NCI-H1048 (cell line): ENCODE measurements at places on chromosomes 12 and 14.

DNA sequence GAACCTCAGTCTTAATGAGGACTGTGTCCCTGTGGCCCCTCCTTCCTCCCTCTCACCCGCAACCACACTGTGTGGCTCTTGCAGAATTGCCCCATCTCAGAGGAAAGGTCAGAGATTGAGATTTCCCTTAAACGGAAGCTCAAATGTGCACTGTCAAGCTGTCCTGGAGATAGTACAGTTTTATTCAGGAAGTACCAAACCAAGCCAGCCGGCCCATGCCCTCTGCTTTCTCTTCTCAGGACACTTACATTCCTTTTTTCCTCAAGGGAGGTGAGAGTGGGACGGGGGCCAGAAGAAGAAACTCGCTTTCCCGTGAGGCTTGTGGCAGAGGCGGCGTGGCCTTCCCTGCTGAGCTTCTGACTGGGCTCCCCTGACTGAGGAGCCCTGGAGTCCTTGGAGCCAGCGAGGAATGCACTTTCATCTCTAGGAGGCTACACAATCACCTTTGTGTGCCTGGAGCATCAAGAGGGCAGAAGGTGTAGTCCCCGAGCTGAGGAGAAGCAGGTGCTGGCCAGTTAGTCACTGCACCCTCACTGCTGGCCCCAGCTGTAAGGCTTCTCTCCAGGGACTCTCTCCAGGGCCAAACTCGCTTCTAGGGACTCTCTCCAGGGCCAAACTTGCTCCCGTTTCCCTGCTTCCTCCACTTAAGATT lies 24.1 kb upstream of the ATP2A2 start:
- no peak for DNase-seq

DNA sequence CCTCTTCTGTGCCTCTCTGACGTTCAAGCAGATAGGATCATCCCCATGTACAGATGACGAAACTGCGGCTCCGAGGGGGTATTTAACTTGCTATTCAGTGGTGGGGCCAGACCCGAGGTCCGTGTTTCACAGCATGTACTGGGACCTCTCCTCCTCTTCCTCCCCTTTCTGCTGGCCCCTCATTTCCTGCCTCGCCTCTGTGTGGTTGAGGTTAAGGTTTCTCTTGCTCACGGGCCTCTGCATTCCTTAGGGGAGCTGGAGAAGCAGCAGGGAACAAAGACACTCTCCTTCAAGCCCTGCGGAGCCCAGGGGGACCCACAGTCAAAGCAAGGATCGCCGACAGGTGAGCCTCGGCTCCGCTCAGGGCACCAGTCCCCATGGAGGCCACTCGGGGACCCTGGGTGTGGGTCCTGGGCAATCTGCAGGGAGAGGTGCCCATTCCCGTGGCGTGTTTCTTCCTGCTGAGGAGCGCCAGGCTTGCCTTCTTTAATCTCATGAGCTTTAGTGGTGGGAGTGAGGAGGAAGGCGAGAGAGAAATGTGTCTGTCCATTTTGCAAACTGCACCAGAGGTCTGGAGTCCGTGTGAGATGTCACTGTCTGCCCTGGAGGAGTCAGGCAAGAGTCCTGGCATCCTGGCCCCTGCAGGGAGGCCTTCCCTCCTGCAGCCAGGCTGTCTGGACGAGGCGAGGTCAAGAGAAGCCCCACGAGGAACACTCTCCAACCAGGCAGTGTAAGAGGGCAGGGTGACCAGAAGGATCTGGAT lies 45.0 kb downstream of the SLC6A12 start:
- DNase-seq = no peak

DNA sequence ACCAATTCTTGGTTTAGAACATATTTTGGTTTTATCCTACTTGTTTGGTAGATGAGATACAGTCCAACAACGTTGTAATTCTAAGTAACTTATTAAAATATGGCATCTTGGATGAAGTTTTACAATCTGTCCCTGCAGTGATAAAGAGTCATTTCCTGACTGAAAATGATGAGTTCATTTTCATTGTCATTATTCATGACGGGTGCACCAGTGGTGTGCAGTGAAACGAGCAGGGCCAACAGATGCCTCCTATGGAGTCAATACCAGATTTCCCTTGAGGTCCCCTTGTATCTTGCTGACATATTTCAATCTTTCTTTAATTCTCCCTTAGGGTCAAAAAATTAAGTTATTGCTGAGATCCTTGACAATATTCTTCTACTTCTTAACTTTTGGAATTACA lies 438.5 kb downstream of the LRIG3 start:
- DNase-seq = no peak

DNA sequence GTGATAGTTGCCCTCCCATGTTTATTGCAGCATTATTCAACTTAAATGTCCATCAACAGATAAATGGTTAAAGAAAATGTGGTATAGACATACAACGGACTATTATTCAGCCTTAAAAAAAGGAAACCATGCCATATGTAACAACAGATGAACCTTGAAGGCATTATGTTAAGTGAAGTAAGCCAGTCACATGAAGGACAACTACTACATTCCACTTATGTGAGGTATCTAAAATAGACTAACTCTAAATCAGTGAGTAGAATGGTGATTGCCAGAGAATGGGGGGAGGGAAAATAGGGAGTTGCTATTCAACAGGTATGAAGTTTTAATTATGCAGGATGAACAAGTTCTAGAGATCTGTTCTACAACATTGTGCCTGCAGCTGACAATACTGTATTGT lies 10.1 kb downstream of the PCNX4 start:
- DNase-seq = no peak

DNA sequence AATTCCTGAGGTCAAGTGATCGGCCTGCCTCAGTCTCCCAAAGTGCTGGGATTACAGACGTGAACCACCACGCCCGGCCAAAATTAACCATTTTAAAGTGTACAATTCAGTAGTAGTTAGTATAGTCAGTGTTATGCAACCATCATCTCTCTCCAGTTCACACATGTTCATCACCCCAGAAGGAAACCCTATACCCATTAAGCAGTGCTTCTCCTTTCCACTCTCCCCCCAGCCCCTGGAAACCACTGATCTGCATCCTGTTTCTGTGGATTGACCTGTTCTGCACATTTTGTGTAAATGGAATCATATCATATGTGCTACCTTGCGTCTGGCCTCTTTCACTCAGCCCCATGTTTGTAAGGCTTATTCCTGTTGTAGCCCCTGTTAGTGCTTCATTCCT lies 52.2 kb downstream of the PHETA1 start:
- no peak for DNase-seq

GRCh38 chr14:53010193-53011040 lies 59.6 kb upstream of the FERMT2 start:
- DNase-seq = no peak

GRCh38 chr12:53160000-53160399 lies 20.5 kb upstream of the ZNF740 start:
- DNase-seq = no peak

DNA sequence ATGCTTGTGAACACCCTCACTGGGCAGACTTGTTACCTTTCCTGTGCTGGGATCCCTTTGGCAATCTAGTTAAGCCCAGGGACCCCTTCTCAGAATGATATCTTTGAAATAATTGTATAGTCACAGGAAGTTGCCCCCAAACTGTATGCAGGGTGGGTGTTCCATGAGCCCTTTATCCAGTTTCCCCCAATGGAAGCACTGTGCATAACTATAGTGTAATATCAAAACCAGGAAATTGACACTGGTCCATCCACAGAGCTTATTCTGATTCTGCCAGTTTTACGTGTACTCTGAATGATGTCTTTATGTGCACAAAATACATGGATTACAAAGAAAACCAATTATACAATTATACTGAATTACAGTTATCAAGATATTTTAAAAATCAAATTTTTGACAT lies 24.2 kb downstream of the NGB start:
- no peak for DNase-seq

DNA sequence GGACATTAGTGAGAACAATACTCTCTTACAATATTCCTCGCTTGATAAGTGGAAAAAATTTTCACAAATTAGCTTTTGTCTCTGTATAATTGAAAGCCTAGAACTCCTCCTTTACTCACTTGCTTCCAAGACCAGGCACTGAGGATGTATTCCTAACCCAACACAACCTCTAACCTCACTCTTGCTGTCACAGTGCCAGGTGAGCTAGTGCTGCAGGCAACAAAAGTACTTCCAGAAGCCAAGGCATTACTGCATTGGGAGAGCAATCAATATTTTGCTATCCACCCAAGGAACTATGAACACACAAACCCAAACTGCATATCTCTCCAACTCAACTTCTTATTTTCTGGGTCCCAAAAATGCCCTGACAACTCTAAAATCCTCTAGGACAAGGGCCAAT lies 1081.0 kb downstream of the VRK1 start:
- no peak for DNase-seq

GRCh38 chr14:59358784-59359183 lies 106.4 kb downstream of the GPR135 start:
- DNase-seq = no peak

- no peak for DNase-seq
Measured at GRCh38 chr12:80100591-80100990, 1.3 kb downstream of the OTOGL start.

DNA sequence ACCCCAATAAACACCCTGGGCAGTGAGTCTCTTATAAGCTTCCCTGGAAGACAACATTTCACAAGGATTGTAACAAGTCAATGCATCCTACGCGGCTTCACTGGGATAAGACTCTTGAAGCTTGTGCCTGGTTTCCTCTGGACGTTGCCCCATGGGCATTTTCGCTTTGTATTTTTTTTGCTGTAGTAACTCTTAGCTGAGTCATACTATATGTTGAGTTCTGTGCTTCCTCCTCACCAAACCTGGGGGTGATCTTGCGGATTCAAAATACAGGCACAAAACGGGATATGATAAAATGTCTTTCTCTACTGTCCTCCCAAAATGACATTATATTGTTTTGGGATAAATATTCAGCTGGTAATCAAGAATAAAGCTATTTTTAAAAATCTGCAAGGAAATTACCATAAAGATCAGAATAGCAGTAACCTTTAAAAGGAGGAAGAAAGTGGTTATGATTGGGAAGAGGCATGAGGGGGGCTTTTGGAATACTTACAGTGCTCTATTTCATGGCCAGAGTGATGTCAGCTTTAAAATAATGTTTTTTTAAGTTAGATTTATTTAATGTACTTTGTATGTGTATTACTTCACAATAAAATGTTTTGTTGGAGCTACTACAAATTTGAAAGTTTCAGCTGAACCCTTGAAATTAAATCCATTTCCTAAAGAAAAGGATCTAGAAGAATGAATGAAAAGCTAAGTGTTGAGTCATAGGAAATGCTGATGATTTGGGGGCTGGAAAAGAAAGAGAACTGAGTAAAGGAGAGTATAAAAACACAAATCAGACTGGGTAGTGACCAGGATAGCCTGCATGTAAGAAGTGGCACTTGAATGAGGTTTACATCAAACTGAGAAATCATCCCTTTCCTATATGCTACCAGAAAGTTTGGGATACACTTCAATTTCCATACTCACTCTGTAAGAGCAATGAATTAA lies 14.7 kb downstream of the BTBD7 start:
- DNase-seq = no peak

DNA sequence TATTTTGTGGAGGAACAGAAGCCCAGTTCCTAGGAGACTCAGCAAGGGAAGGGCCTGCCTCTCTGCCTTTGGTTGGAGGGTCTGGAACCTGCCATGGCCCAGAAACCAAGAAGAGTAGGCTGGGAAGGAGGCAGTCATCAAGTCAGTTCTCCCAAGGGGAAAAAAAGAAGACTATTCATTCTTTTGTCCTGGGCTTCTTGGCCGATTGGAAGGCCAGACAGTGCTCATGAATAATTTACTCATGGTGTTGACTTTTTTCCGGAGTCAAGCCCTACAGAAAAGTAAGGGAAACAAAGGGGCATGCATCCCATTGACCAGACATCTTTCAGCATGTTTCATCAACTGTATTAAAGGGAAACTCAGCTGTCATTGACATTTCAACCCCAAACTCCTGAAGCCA lies 168.1 kb downstream of the PRKCH start:
- DNase-seq = no peak

GRCh38 chr14:94617988-94618822 lies 6.0 kb downstream of the SERPINA3 start:
- DNase-seq = no peak

DNA sequence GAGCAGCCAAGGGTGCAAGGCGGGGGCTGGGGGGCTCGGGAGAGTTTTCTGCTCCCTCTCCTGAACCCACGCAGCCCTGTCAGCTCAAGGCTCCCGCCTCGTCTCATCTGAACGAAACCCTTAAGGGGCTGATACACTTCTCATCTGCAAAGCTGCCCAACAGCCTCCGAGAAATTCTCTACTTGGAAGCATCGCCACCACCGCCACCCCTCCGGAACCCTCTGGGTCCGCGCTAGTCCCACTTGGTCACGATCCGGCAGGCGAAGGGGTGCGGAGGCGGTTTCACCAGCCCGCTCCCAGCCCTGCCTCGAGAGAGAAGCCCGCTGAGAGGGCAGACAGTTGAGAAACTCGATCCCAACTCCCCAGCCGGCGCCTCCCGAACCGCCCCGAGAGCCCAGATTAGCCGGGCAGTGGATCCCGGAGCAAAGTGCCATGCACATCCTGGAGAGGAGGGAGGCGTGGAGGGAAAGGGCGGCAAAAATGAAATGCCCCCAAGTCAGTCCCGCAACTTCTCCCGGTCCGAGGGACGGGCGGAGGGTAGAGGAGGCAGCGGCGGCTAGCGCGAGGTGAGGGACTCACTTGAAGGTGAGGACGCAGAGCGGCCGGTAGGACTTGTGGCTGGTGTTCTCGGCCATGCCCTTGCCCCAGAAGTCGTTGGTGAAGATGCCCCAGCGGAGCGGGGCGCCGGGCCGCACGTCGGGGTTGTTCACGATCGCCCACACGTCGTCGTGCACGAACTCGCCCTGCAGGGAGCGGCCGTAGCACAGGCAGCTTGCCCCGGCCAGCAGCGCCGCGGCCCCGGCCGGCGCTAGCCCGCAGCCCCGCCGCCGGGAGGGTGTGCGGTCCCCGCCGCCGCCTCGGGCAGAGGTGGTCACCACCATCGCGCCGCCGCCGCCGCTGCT lies 620 bp downstream of the TMTC1 start:
- no peak for DNase-seq

DNA sequence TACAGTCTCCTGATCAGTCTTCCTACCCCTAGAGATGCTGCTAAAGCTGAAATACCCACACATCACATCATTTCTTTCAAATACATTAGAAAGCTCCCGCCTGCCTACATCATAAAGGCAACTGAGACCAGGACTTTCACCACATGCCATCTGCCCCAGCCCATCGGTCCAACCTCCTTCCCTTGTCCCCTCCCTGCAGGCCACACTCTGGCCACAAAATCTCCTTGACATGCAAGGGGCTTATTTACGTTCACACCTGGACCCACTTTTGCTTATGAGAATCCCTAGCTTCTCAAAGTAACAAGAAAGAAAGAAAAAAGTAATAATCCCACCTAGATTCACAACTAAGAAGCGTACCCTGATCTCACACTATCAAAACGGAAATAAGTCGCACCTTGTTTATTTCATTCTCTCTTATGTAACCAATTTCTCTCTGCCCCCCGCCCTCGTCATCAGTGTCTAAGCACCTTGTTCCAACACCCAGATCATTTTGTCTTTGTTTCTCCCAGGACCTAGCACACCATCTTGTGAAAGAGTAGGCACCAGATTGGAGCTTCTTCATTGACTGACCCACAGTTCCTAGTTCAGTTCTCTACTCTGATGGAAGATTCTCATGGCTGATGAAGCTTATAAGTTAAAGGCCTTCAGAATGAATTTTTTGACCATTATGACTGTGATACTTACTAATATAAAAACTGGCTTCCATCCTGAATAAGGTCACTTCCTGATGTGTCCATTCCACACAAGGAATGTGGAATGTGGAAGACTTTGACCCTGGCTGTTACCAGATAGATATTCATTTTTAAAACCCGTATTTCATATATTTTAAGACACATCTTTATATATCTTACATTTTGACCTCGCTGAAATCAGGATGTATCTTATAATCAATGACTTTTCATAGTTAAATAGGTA lies 7.7 kb downstream of the WSB2 start:
- no peak for DNase-seq

GRCh38 chr14:90846511-90846910 lies 30.3 kb upstream of the TTC7B start:
- no peak for DNase-seq
